Thoracic aorta (tissue), 2 donors: ENCODE measurements at places on chromosomes 2 and 18.

DNA sequence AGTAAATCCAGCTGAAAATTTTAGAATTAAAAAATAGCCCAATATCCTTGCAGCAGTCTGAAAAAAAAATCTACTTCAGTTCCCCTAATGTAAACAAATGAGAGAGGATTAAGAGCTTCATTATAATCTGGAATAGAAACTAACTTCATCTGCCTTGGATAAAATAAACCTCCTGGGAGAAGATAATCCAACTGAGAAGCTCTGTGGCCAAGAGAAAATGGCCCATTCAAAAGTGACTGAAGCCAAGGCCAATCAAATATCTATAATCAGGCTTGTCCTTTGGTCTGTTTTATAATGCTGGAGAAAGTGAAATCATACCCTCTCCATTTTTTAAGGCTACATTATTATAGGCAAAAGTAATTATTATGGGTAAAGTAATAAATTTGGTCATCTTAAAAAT is 110.0 kb downstream of the NEB start:
- DNase-seq = no peak
- H3K27me3 ChIP-seq = no peaks in the 10 kb centered on the region
- H3K36me3 ChIP-seq = no peaks in the 10 kb centered on the region
- H3K4me3 ChIP-seq = no peak overlapping the region

- H3K27ac ChIP-seq = no peak overlapping the region
- no peak overlapping the region for H3K4me3 ChIP-seq
- DNase-seq = no peak
- H3K36me3 ChIP-seq = no peaks in the 10 kb centered on the region
Observed at GRCh38 chr2:35827086-35827485, 528.5 kb upstream of the CRIM1 start.

DNA sequence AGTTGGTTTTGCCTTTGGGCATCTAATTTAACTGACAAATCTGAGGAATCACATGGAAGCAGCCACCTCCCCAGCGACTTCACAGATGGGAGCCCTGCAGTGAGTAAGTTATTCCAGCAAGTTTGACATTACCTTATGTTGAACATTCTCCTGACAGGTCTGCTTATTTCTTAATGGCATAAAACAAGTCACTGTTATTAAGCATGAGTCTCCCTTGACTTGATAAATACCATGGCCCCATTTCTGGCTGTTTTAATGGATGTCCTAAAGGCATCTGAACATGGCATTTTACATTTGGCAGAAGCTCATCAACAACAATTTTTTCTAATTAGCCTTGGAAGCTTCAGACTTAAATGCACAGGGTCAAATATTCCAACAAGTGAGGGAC is 92.6 kb upstream of the CREB1 start:
- H3K4me3 ChIP-seq = no peak overlapping the region
- H3K4me1 ChIP-seq = peaks cover 6% of the 10 kb centered on the region
- H3K27me3 ChIP-seq = no peaks in the 10 kb centered on the region
- no peak overlapping the region for H3K27ac ChIP-seq
- no peaks in the 10 kb centered on the region for H3K36me3 ChIP-seq

GRCh38 chr18:62054929-62055498 is 131.8 kb downstream of the PIGN start:
- no peak overlapping the region for H3K27ac ChIP-seq
- H3K4me3 ChIP-seq = no peak overlapping the region
- no peaks in the 10 kb centered on the region for H3K36me3 ChIP-seq

- H3K27ac ChIP-seq = no peak overlapping the region
- H3K4me3 ChIP-seq = no peak overlapping the region
- peaks cover 24% of the 10 kb centered on the region for H3K36me3 ChIP-seq
- peaks cover 12% of the 10 kb centered on the region for H3K4me1 ChIP-seq
Observed at GRCh38 chr2:121520641-121520994, 10.1 kb upstream of the RNU4ATAC start.

DNA sequence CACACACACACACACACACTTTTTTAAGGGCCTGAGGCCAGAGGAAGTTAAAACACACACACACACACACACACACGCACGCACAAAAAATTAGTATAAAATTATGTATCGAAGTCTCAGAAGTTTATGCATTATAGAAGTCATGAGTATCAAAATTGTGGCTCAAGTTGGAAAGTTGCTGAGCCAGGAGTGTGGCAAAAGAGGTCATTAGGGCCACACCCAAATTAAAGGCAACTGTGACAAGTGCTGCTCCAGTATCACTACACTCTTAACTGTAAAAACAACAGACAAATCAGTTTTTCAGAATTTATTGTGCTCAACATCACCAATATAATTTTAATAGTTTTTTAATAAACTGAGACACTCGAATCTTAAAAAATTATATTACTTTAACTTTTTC is 36.9 kb downstream of the YWHAQ start:
- H3K4me3 ChIP-seq = no peak overlapping the region
- no peaks in the 10 kb centered on the region for H3K36me3 ChIP-seq
- no peaks in the 10 kb centered on the region for H3K27me3 ChIP-seq

- no peak overlapping the region for H3K27ac ChIP-seq
- no peaks in the 10 kb centered on the region for H3K36me3 ChIP-seq
- no peaks in the 10 kb centered on the region for H3K4me1 ChIP-seq
- no peaks in the 10 kb centered on the region for H3K27me3 ChIP-seq
Observed at GRCh38 chr2:225938991-225939390, 539.5 kb downstream of the NYAP2 start.

GRCh38 chr2:149534674-149535073 is 52.9 kb downstream of the MMADHC start:
- H3K4me3 ChIP-seq = no peak overlapping the region
- no peak for DNase-seq
- no peaks in the 10 kb centered on the region for H3K27me3 ChIP-seq
- H3K27ac ChIP-seq = no peak overlapping the region
- no peaks in the 10 kb centered on the region for H3K4me1 ChIP-seq

- no peaks in the 10 kb centered on the region for H3K36me3 ChIP-seq
- H3K4me3 ChIP-seq = no peak overlapping the region
- H3K4me1 ChIP-seq = no peaks in the 10 kb centered on the region
- DNase-seq = no peak
- H3K27ac ChIP-seq = no peak overlapping the region
- no peaks in the 10 kb centered on the region for H3K27me3 ChIP-seq
Observed at GRCh38 chr2:62149708-62150107, 46.2 kb upstream of the B3GNT2 start.

- H3K27me3 ChIP-seq = no peaks in the 10 kb centered on the region
- no peak for DNase-seq
- H3K27ac ChIP-seq = no peak overlapping the region
- H3K36me3 ChIP-seq = no peaks in the 10 kb centered on the region
- H3K4me3 ChIP-seq = no peak overlapping the region
- H3K4me1 ChIP-seq = peaks cover 10% of the 10 kb centered on the region
Observed at GRCh38 chr2:1766851-1767811, 22.8 kb upstream of the PXDN start.

DNA sequence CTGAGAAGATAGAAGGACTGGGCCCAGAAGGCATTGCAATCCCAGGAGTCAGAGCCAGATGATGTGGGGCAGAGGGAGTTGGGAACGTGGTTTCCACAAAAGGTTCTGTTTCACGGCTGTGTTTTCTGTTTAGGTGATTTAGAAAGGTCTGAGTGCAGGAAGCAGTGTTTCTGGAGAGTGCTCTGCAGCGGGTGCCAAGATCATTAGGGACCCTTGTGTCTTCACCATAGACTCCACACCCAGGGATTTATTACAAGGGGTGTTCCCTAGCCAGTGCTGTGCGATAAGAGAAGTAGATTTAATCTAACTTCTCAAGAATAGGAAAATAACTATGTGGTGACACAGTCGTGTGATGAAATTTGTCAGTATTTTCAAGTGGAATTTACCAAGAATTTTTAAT is 221.1 kb upstream of the TPO start:
- H3K36me3 ChIP-seq = no peaks in the 10 kb centered on the region
- no peak for DNase-seq
- H3K4me1 ChIP-seq = no peaks in the 10 kb centered on the region
- H3K27me3 ChIP-seq = no peaks in the 10 kb centered on the region
- H3K4me3 ChIP-seq = no peak overlapping the region

DNA sequence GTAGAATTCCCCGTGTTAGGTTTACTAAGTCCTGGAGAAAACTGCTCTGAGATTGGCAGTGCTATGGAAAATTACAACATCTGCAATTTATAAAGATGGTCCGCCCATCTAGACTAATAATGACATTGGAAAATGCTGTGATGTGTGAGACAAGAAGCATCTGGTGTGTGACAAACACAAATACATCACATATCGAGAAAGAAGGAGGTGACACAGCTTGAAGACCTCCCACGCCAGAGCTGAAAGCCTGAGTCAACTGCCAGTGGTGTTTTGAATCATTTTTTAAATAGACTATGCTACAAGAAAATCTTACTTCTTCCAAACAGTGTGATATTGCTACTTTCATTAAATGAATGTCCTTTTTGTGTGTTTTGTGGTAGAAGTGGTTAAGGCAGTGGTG is 8.6 kb upstream of the ANO7 start:
- H3K27ac ChIP-seq = no peak overlapping the region
- peaks cover 25% of the 10 kb centered on the region for H3K36me3 ChIP-seq
- DNase-seq = no peak
- H3K27me3 ChIP-seq = no peaks in the 10 kb centered on the region

- DNase-seq = no peak
- no peak overlapping the region for H3K4me3 ChIP-seq
- H3K4me1 ChIP-seq = no peaks in the 10 kb centered on the region
- no peaks in the 10 kb centered on the region for H3K27me3 ChIP-seq
Observed at GRCh38 chr2:11675423-11676112, 5.6 kb upstream of the NTSR2 start.

DNA sequence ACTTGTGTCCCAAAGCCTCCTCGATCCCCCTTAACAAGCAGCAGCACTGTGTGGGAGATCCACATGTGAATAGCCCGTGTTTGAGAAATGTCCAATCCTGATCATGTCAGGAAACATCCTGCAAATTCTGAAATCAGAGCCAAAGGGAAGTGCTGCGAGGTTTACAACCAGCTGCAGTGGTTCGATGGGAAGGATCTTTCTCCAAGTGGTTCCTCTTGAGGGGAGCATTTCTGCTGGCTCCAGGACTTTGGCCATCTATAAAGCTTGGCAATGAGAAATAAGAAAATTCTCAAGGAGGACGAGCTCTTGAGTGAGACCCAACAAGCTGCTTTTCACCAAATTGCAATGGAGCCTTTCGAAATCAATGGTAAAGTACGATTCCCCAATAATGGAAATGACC is at the start of gene MARCO:
Gene MARCO (plus strand): TSS at position 164 of the 400 bp plus-strand sequence. CDS start 107 bp downstream, at position 271.
- no peak within 1 kb of the TSS for H3K4me3 ChIP-seq
- no peak within 1 kb of the TSS for H3K27ac ChIP-seq
- H3K27me3 ChIP-seq = no peaks in the 10 kb centered on the region
- no peak for DNase-seq
- H3K36me3 ChIP-seq = no peaks in the 10 kb centered on the region

GRCh38 chr18:79394534-79395307 is 1.0 kb upstream of the NFATC1 start:
- H3K36me3 ChIP-seq = no peaks in the 10 kb centered on the region
- DNase-seq = no peak
- peak overlapping the region; percentile 98 for H3K27ac ChIP-seq
- peaks cover 32% of the 10 kb centered on the region for H3K4me1 ChIP-seq

- peaks cover 15% of the 10 kb centered on the region for H3K36me3 ChIP-seq
- no peak for DNase-seq
- H3K27me3 ChIP-seq = no peaks in the 10 kb centered on the region
- H3K27ac ChIP-seq = peak overlapping the region; percentile 71
Observed at GRCh38 chr18:57727952-57728807, 74.9 kb downstream of the ATP8B1 start.

DNA sequence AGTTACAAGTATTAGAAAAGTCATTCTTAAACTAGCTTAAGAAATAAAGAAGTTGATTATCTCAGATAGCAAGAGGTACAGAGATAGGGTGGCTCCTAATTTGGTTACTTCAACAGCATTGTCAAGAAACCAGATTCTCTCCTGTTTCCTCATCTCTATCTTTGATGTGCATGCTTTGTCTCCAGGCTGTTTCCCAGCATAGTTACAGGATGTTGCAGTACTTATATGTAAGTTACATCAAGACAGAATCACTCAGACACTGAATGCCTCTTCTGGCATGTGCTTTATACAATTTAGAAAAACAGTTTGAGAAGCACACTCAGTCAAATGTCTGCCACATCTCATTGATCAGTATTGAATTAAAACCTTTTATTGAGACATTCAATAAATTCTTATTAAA is 189.5 kb upstream of the UBE2E3 start:
- H3K36me3 ChIP-seq = no peaks in the 10 kb centered on the region
- DNase-seq = no peak
- no peak overlapping the region for H3K27ac ChIP-seq
- no peak overlapping the region for H3K4me3 ChIP-seq

DNA sequence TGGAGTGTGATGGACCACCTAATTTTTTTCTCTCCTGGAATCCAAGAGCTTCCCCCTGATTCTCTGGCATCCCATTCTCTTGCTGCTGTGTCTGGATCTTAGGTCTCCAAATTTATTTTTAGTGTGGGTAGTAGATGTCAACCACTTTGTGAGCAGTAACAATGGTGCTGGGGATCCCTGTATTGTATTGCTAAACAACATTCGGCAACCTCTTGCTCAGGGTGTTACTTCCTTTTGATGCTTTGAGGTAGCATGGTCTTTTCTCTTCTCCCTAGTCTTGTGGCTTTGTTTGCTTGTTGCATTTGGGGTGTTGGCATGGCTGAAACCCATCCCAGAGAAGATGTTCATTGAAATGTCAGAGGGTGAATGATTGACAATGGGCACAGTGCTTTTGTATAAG is 737.4 kb downstream of the BCL11A start:
- no peak overlapping the region for H3K4me3 ChIP-seq
- no peak for DNase-seq
- H3K4me1 ChIP-seq = no peaks in the 10 kb centered on the region
- no peak overlapping the region for H3K27ac ChIP-seq

DNA sequence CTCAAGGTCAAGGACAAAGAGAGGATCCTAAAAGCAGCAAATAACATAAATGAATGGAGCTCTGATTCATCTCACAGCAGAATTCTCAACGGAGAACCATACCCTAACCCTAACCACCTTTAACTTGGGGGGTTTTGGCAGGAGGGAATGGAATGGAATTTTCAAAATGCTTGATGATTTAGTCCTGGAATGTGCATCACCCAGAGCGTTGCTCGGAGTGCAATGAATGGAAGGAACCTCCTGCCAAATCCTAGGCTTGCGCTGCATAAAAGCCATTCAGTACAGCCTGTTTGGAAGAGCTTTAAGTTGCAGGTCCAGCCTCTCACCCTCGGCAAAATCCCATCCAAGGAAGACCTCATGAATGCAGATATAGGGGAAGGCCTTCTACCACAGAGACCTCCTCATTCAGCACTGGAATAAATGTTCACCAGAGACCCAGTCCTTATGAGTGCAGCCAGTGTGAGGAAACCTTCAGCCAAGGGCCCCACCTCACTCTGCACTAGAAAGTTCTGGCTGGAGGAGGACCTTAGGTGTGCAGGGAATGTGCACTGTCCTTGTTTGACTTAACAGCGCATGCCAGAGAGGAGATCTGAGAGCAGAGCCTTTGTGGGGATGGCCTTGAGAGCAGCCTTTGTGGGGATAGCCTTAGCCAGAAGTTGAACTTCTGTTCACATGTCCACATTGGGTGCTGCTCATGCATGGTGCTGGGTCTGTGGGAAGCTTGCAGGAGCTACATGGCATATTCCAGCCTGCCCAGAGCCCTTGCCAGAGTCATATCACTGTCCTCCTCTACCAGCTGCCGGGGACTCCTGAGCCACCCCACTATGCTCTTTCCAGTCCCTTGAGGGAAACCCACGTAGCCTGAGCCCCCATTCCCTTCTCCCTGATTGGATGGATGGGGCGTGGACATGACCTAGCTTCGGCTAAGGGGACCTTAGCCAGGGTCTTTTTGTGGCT is 30.5 kb downstream of the ASB1 start:
- peaks cover 16% of the 10 kb centered on the region for H3K4me1 ChIP-seq
- H3K27me3 ChIP-seq = no peaks in the 10 kb centered on the region
- no peak overlapping the region for H3K27ac ChIP-seq
- no peak for DNase-seq

- H3K27me3 ChIP-seq = no peaks in the 10 kb centered on the region
- DNase-seq = no peak
- H3K27ac ChIP-seq = no peak overlapping the region
- H3K4me1 ChIP-seq = no peaks in the 10 kb centered on the region
- no peaks in the 10 kb centered on the region for H3K36me3 ChIP-seq
Observed at GRCh38 chr2:21333684-21334083, 209.9 kb downstream of the TDRD15 start.
